ENCODE measurements at places on chromosomes 13 and 19.

- DNase-seq, result no peak
These were observed 497.5 kb upstream of the PCDH20 start for GRCh38 chr13:61913183-61913582.

DNA sequence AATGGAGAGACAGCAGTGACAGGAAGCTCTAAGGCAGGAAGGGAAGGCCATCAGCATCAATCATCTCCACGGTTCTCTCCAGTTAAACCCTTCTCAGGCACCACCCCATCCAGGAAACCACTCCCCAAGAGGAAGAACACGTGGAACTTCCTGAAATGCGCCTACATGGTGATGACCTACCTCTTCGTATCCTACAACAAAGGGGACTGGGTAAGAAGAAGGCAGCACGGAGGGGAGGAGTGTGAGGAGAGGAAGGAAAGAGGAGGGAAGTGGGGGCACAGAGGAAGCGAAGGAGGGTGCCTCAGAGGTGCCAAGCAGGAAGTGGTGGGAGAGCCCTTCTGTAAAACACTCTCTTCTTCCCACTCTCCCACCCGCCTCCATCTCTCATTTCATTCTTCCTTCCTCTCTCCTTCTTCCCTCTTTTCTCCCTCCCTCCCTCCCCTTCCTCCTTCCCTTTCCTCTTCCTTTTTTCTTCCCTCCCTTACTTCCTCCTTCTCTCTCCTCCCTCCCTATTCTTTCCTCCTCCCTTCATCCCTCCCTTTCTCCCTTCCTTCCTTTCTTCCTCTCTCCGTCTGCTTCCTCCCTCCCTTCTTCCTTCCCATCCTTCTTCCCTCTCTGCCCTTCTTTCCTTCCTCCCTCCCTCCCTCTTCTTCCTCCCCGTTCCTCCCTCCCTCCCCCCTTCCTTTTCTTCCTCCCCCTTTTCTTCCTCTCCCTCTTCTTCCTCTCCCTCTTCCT lies 12.6 kb downstream of the ZSCAN5A start:
- peak; percentile 14 for DNase-seq

DNA sequence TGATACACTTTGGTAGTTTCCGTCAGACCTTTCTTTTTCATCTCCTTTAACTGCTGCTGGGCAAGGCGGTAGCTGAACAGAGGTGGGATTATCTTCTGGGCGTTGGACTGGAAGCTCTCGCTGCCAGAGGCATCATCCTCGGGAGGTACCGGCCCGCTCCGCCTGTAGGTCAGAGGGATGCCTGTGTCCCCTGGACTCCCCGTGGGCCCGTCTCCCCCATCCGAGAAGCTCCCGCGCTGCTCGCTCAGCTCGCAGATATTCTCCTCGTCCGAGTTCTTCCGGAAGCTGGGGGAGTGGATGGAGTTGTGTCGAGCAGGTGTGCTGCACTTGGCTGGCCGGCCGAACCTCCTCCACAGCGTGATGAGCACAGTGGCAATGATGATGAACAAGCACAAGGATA lies 27.7 kb downstream of the THSD1 start:
- DNase-seq, result no peak

- no peak for DNase-seq
These were observed 15.4 kb downstream of the RB1 start for GRCh38 chr13:48318821-48319511.

DNA sequence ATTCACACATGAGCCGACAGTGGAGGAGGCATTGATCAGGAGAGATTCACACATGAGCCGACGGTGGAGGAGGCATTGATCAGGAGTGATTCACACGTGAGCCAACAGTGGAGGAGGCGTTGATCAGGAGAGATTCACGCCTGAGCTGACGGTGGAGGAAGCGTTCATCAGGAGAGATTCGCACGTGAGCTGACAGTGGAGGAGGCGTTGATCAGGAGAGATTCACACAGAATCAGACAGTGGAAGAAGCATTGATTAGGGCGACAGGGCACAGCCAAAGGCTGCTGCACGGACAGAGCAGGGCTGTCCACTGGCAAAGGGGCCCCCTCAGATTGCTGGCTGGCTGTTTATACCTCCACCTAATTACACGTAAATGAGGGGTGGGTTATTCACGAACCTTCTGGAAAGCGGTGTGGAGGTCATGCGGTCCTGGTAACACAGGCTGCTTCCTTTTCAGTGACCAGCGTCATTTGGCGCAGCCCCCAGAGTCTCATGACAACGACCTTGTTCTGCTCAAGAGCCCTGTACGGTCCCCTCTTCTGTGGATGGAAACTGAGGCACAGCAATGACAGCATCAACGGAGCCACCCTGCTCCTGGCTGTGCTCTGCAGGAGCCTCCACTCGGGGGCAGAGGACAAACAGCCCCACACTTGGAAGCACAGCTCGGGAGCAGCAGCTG lies 50.6 kb upstream of the GAS6 start:
- no peak for DNase-seq

GRCh38 chr13:59103004-59103768 lies 1060.5 kb downstream of the DIAPH3 start:
- no peak for DNase-seq

- no peak for DNase-seq
These were observed 20.6 kb upstream of the OLFM2 start for GRCh38 chr19:9956956-9957355.

- no peak for DNase-seq
These were observed 676.7 kb downstream of the PCDH9 start for GRCh38 chr13:66553391-66553790.

GRCh38 chr13:80306337-80306972 lies 34.5 kb downstream of the SPRY2 start:
- DNase-seq, result no peak

- no peak for DNase-seq
These were observed 327.9 kb downstream of the GPC6 start for GRCh38 chr13:93554514-93554913.

- no peak for DNase-seq
These were observed 23.0 kb upstream of the ISYNA1 start for GRCh38 chr19:18460900-18461299.

DNA sequence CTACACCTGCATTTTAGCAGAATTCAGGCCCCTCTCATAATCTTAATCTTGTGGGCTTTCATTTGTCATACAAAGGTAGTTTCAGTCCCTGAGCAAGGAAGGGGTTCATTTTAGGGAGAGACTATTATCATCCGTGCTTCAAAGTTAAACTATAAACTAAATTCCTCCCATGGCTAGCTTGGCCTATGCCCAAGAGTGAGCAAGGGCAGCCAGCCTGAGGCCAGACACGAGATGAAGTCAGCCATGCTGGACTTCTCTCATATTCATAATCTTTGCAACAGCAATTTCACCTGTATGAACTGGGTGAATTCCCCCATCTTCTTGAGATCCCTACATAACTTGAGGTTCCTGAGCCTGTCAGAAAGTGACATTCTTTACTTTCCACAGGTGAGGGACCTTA lies 13.0 kb downstream of the ERICH4 start:
- no peak for DNase-seq

DNA sequence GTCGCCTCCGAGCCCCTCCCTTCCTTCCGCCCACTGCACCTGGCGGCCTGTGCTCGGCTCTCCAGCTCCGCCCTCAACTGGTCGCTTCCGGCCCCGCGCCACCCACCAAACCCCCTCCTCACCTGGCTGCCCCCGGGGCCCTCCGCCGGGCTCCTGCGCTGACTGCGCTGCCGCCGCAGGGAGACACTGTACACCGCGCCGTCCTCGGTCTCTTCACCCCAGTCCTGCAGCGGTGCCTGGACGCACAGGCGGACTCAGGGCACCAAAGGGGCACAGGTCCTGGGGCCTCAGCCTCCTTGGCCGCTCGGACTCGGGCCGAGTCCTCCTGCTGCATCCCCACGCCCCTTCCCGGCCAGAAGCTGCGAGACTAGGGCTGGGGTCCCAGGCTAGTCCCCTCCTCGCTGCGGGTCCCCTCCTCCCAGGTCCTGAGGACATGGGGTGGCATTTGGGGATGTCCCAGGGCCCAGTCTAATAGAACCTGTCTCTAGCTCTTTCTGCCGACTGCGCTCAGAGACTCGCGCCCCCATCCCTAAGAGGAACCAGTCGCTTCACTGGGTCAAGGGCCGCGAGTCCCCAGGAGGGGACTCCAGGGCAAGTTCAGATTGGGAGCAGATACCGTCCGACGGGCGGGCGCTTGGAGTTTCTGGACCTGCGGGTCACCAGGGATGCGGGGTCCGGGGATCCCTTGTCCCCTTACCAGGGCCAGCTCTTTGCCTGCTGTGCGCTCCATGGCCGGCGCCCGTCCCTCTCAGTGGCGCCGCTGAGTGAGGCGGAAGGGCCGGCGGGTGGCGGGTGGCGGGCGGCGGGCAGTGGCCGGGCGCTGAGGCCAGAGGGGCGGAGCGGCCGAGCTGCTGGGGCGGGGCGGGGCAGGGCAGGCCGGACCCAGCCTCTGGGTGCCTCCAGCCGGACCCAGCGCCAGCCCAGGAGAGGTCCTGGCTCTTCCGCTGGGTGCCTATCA lies at the start of gene RGL3:
Gene RGL3, minus strand, starts transcription at position 766 of the 958 bp plus-strand sequence. Its CDS starts 36 bp downstream, at position 730.
- DNase-seq, result no peak

GRCh38 chr13:67650471-67650870 lies 420.3 kb upstream of the PCDH9 start:
- DNase-seq, result no peak

DNA sequence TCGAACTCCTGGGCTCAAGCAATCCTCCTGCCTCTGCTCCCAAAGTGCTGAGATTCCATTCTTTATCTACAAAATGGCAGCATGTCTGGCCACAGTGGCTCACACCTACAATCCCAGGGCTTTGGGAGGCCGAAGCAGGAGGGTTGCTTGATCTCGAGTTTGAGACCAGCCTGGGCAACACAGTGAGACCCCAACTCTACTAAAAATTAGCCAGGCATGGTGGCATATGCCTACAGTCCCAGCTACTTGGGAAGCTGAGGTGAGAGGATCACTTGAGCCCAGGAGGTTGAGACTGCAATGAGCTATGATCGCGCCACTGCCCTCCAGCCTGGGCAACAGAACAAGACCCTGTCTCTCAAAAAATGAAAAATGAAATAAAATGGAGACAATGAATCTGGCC lies 6.1 kb downstream of the NAPA start:
- no peak for DNase-seq

- peak; percentile 16 for DNase-seq
These were observed 8.3 kb upstream of the NALCN start for GRCh38 chr13:101424381-101425155.

DNA sequence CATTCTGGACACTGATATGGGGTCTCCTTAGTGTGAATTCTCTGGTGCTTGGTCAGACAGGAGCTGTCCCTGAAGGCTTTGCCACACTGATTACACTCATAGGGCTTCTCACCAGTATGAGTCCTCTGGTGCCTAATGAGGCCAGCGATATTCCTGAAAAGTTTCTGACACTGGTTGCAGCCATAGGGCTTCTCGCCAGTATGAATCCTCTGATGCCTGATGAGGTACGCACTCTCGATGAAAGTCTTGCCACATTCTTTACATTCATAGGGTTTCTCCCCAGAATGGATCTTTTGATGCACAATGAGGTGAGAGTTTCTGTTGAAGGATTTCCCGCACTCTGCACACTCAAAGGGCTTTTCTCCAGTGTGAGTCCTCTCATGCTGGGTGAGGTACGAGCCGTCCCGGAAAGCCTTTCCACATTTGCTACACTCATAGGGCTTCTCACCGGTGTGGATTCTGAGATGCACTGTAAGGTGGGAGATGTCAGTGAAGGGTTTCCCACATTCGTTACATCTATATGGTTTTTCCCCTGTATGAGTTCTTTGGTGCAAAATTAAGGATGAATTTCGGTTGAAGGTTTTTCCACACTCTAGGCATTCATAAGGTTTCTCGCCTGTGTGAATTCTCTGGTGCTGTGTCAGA lies 22.4 kb downstream of the ZNF329 start:
- DNase-seq, result no peak

GRCh38 chr13:98072476-98072875 lies 70.4 kb upstream of the FARP1 start:
- no peak for DNase-seq

DNA sequence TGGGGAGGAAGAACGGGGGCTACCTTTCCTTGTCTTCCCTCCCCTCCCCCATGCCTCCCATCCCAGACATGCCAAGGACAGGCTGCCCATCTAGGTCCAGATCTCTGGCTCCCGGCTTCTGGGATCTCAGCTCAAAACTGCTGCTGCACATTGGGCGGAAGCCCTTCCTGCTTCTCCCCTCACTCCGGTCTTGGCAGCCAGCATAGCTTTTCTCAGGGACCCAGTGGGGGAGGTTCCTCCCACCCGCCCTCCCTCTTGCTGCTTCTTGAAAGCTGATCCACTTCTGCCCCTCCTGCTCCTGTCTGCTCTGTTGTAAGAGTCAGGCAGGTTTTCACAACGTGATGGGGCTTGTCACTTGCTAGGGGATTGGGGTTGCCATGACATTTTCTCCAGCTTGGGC lies 21.7 kb upstream of the RNF17 start:
- DNase-seq, result no peak

- DNase-seq, result no peak
These were observed 14.0 kb downstream of the SYMPK start for GRCh38 chr19:45848922-45849321.

DNA sequence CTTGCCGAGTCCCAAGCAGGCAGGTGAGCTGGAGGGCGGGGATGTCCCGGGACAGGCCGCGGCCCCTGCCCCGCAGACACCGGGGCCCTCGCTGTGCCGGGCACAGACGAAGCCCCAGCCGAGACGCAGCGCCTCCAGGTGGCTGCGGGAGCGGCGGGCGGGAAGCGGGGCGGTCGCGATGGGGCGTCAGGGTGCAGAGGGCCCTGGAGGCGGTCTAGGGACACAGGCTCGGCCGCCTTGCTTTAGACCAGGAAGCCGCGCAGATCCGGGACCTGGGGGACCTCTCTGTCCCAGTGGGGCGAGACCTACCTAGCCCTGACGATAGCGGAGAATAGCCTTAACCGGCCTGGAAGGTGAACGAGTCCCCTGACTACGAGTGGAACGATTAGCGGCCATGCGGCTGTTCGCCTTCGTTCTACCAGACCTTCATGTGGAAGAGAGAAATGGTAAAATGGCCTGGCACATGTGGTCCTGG lies 4.2 kb upstream of the ZNF564 start:
- DNase-seq, result no peak

GRCh38 chr13:30865123-30866049 lies 40.7 kb upstream of the MEDAG start:
- peak; percentile 88 for DNase-seq

DNA sequence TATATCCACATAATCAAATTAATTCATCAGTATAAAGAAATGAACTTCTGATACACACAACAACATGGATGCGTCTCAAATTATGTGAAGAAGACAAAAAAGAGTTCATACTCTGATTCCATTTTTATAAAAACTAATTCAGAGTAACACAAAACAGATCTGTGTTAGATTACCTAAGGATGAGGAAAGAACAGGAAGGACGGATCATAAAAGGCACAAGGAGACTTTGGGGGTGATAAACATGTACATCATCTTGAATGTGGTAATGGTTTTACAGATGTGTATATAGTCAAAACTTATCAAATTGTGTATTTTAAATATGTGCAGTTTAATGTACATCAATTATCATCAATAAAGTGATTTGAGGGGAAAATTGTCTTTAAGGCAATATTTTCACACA lies 59.9 kb upstream of the DOCK9 start:
- no peak for DNase-seq

DNA sequence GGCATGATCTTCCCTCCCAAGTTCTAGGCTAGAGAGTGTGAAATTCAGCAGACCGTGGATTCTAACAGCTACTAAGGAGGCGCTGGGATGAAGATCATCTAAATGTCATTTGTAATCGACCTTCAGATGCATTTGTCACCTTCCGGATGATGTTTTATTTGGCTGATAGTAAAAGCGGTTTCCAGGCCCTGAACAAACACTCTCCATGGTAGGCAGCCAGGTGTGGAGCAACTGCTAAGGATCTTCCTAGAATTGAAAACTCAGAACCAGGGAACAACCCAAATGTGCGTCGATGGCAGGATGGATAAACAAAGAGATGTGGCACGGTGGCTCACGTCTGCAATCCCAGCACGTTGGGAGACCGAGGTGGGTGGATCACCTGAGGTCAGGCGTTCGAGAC lies 107.2 kb upstream of the CACNA1A start:
- DNase-seq, result no peak

Measured in A172 (cell line).